ENCODE measurements at places on chromosomes 16 and 17.

DNA sequence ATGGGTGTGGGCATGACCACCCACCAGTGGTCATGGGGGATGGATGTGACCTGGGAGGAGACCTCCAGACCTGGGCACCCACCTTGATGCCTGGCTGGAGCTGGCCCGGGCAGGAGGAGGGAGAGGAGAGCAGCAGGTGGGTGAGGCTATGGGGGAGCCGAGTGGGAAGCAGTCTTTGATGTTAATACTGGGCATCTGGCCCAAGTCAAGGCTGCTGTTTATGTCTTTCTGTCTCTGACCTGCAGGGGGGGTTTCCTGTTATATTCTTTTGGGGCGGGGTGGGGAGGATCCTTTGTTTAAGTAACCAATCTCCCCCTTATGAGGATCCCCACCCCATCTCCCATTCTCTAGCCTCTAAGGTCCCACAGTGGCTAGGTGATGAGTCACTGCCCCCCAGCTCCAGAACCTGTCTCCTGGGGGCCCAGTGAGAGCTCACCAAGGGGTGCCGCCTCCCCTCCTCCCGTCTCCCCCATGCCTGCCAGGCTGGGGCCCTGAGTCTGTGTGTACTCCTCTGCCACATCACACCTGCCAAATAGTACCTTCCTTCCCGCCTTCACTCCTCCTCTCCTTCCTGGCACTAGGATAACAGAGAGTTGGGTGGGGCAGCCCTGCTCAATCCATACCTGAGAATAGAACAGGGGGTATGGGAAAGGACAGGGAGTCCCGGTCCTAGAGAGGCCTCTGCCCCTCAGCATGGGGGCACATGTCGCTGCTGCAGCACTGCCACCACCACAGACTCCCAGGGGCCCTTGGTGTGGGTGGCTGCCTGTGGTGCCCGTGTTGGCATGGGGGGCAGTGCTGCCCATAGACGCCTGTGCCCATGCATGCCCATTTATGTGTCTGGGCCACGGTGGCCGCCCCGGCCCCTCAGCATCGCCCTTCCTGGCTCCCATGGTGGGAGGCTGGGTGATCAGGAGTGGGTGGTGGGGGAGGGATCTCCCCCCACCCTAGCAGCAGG, 7.3 kb downstream of the THRA start:
- DNase-seq: no peak

DNA sequence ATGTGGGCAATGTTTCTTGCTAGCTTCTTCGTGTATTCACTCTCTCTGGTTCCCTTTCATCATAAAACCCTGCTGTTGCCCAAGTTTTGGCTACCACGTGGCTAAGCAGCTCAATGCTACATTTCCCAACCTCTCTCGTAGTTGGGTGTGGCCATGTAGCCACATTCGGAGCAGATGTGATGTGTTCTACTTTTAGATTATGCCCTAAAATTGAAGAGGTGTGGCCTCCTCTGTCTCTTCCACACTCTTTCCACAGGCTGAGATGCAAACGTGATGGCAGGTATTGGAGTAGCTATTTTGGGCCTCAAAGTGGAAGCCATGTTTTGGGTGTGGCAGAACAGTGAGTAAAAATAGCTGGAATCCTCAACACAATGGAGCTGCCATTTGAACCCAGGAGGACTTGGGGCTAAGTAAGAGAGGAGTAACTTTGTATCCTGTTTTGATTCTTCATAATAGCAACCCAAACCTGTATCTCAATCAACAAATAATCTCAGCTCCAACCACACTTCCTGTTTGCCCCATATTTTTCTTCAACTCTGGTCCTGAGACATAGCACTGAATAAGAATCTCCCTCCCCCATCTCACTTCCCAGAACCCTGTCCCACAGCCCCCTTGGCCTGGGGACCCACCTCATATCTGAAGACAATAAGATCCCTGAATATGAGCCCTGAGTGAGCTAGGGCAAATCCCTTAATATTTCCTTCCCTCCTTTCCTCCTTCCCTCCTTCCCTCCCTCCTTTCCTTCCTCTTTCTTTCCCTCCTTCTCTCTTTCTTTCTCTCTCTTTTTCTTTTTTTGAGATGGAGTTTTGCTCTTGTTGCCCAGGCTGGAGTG, 4.0 kb downstream of the NUPR1 start:
- no peak for DNase-seq

DNA sequence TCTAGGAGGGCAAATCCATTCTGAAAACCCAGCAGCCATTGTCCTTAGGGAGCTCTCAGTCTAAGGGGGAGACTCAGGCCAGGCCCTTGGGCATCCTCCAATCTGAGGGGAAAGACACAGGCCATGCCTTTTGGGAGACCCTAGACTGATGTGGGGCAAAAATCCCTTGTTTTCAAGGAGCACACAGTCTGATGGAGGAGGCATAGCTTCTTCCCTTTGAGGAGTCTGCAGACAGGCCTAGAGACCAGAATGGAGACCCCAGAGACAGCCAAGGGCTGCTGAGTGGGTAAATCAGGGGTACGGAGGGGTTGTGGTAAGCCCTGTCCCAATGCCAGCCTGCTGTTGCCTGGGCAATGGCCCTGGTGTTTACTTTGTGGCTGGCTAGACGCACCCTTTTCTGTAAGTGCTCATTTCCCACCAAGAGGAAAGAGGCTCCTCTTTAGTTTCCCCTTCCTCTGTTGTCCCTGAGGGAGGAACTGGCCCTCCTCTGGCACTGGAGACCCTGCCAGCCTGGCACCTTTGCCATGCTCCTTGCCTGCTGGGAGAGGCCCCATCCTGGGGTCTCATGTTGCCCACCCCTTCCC, 19.3 kb downstream of the ARHGAP23 start:
- no peak for DNase-seq

- DNase-seq: no peak
These were observed 68.7 kb downstream of the ARSG start for GRCh38 chr17:68359791-68360535.

DNA sequence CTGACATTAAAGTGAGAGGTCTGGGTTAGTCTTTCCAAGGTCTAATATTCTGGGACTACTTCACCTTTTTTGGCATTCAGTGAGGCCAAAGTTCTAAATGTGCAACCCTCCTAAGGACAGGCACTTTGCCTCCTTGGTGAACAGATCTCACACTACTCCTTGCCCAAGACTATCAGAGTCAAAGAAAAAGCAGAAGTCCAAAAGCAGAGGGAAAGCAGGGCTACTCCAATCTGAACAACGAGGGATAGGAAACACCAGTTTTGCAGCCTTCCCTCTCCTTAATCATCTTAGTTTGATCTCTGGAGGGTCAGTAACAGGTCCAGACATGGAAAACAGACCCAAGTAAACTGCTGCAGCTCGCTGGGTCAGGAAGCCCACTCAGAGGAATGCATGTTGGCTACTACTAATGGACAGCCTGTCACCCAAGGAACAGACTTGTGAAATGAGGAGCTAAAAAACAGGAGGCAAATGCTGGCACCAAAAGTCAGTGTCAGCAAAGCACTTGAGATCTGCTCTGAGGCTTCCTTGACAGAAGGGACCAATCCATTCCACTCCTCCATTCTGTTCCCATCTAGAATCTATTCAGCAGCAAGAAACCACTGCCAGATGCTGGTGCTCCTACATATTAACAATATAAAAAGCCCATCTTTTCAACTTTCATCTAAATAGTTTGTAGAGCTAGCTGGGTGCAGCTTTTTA, 29.9 kb downstream of the DCUN1D3 start:
- no peak for DNase-seq

DNA sequence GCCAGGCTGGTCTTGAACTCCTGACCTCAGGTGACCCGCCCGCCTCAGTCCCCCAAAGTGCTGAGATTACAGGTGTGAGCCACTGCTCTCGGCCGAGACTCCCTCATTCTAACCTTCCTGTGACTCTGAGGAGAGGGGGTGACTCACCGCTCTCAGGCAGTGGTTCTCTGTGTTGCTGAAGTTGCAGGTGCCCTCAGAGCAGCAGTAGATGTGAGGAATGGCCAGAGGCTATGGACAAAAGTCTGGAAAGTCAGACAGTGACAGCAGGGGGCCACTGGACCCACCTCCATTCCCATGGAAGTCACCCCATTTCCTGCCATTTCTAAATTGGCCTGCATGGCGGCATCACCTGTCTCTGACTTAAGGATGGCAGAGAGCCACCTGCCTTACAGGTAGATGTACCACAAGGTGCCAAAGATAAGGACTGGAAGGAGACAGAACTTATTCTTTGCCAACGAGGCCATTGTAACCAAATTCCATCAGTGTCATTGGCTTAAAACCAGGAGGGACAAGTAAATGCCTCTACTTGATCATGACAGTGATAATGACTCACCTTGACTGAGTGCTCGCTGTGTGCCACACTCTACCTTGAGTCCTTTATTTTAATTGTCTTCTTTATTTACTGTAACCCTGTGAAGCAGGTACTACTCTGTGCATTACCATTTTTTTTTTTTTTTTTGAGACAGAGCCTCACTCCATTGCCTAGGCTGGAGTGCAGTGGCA, 15.3 kb upstream of the CNOT1 start:
- no peak for DNase-seq

DNA sequence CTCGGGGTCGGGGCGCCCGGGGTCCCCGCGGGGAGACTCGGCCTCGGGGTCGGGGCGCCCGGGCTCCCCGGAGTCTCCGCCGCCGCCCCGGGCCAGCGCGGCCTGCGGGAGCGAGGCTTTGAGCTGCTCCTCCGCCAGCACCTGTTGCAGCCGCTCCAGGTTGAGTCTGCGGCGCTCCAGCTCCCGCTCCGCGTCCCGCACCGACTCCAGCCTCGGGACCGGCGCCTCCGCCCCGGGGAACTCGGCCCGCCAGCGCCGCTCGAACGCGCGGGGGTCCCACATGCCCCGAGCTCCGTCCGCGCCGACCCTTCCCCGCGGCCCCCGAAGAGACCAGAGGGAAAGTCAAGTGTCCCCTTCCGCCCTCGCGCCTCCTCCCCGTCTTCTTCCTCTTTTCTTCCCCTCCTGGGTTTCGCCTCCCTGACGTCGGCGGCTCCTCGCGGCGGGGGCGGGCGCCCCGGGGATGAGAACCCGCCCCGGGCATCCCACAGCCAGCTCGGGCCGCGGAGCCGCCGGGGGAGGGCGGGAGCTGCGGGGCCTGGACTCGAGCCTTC, 40.8 kb upstream of the BHLHA9 start:
- DNase-seq: peak; percentile 12

All from bone marrow (tissue), 2 donors.